ENCODE measurements at places on chromosomes 2 and 18. TPM values are rescaled to one million over a fixed set of nuclear protein-coding genes. Genes with fewer than 3 reads are reported as not detected.

GRCh38 chr2:200862532-200863000 is 1.9 kb downstream of the CLK1 start:
- DNase-seq = no peak

SMAD2 gene
- 113 TPM for total RNA-seq

SLC16A14 gene
- total RNA-seq = 3.4 TPM

G6PC2 gene
- 0.21 TPM for total RNA-seq

MRO gene
- total RNA-seq = 1.4 TPM

TSPYL6 gene
- total RNA-seq = not detected

GKN1 gene
- not detected for total RNA-seq

- no peak for DNase-seq
Measured at GRCh38 chr2:241772063-241772499, 4.5 kb upstream of the GAL3ST2 start.

GRCh38 chr2:14614017-14614416 is 18.5 kb upstream of the LRATD1 start:
- DNase-seq = no peak

THSD7B gene
- total RNA-seq = 0.23 TPM

ERMN gene
- total RNA-seq = not detected

REG3G gene
- total RNA-seq = not detected

GRCh38 chr2:16198166-16198912 is 258.0 kb downstream of the MYCN start:
- DNase-seq = no peak

EGR4 gene
- total RNA-seq = not detected

- DNase-seq = no peak
Measured at GRCh38 chr2:82657106-82657505, 1802.0 kb downstream of the SUCLG1 start.

DNA sequence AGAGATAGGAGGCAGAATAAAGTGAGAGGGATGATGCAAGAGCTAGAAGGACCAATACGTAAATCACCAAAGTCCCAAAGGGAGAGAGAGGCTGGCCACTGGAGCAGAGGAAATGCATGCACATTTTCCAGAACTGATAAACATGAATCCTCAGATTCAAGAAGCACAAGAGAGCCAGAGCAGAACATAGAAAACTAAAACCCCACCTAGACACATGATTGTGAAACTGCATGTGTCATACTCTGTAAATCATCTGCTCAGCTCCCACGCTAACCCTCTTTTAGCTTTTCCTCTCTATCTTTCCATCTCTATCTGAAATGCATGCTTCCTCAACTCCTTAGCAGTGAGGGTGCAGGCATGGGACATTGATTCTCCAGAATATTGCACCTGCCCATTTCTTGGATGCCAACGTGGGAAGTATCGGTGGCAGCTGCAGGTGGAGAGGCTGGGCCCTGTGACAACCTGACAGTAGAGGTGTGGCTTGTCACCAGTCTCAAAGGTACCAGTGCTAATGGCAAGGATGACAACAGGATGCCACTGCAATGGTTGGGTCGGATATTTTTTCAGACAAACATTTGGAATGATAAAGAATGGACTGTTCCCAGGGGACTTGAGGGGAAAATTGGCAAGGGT is 89.3 kb upstream of the OTOS start:
- no peak for DNase-seq

DNA sequence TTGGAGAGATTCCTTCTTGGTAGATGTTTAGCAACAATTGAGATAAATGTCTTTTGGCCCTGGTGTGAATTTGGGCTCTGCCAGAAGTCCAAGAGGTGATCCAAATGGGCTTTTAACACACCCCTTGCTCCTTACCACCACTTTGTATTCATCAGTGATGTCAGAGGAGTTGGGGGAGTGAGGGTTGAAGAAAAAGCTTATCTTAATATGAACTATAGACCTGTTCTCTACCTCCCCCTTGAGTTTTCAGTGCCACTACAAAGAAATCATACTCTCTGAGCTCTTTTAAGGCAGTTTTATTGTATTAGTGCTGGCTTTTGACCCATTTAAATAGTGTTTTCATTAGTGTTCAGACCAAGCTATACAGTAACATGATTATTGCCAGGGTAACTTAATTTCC is 229.1 kb downstream of the PHLPP1 start:
- DNase-seq = no peak

DNA sequence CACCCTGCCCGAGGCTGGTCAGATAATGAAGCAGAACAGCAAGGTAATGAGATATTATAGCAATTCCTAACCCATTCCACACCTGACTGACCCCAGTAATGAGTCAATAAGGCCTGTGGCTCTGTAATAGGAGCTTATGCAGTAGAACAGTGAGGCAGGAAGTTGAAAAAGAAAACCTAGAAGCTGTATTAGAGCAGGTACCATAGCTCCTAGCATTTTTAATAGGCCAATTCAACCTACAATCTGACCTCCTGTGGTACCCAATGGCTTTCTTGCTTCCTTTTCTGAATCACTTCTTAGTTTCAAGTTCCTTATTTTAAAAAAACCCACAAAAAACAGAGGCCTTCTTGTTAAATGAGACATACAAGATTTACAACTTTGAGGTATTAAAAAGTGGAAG is 43.6 kb upstream of the MAP2 start:
- DNase-seq = no peak

- DNase-seq = no peak
Measured at GRCh38 chr2:233006648-233007047, 6.4 kb downstream of the NGEF start.

- DNase-seq = no peak
Measured at GRCh38 chr18:45328811-45329210, 286.5 kb upstream of the SLC14A2 start.

SIGLEC15 gene
- total RNA-seq = 0.71 TPM

All from heart left ventricle (tissue), 16 donors.